Activated naive CD4-positive, alpha-beta T cell treated with anti-CD3 and anti-CD28 coated beads, Interleukin-2, amount 50 U/mL, for 72 hours (primary cell): ENCODE measurements at places on chromosomes 4 and X.

GRCh38 chrX:154063234-154063633 lies 34.3 kb downstream of the MECP2 start:
- DNase-seq = no peak

DNA sequence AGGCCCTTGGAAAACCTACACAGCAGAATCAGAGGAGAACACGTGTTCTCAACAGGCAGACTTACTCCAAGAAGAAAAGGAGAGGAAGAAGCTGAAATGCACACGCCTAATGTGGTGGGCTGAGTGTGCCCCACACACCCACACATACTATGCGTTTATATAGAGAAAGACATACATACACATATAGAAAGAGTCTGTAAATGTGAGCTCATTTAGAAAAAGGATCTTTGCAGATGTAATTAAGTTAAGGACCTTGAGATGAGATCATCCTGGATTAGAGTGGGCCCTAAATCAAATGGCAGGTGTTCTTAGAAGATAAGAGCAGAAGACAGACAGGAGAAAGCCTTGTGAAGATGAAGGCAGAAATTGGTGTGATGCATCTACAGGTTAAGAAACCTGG lies 87.2 kb upstream of the KLF3 start:
- no peak for DNase-seq

DNA sequence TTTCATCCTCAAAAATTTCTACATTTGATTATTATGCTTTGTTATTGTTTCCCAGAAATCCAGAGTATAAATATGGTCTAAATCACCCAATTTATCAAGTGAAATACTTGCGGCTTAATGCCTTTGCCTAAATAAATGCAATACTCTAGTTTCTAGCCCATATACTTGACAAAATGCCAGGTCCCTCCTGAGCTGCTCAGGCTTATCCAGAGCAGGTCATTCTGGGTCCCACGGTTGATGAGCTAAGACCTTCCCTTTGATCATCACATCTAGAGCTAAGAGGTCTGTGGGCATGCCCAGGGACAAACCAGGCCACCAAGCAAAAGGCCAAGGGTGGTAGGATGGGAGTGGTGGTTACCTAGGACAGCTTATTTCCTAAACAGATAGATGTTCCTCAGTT lies 180.1 kb downstream of the SMIM20 start:
- no peak for DNase-seq

DNA sequence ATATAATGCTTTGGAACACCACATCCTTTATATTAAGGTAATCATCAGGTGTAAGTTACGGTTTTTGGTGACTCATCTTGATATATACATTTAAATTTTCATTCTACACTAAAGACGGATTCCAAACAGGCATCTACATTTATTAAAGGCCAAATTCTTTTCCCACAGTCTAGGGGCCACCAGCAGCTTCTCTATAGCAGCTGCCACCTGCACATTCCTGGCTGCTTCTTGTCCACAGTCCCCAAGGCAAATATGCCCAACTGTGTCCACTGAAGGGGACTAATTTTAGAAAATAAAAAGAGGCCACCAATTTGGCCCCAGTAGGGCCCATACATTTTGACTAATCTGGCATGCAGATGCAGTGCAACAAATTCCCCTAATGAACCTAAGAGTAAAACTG lies 96.6 kb downstream of the EFHC2 start:
- no peak for DNase-seq
